ENCODE measurements at places on chromosomes 2 and 18.

DNA sequence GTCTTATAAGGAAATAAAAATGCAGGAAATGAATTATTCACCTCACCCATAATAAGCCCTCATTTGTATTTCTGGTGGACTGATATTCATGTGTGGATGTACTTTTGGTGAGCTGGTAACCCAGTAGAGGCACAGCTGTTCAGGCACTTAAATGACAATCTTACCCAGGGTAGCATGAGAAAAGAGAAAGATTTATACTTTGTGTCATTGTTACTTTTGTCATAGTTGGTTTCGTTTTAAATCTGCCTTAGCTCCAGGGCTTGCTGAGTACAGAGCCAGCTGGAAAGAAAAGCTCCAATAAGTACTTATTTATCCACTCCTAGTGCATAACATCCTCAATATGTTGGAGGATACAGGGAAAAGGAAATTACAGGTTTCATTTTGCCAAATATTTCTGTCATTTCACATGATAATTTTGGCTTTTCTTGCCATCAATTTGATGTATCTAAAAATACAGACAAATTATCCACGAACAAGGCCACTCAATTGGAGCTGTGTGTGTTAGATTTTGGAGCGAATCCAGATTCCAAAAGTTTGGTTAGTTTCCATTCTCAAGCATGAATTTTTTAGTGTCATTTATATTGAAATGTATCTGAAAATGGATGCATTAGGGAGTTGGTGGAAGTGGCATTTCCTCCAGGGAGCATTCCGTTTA lies 1276.1 kb upstream of the FAM98A start:
- no peak for DNase-seq

- no peak for DNase-seq
These were observed 92.6 kb upstream of the TFCP2L1 start for GRCh38 chr2:121377646-121378045.

DNA sequence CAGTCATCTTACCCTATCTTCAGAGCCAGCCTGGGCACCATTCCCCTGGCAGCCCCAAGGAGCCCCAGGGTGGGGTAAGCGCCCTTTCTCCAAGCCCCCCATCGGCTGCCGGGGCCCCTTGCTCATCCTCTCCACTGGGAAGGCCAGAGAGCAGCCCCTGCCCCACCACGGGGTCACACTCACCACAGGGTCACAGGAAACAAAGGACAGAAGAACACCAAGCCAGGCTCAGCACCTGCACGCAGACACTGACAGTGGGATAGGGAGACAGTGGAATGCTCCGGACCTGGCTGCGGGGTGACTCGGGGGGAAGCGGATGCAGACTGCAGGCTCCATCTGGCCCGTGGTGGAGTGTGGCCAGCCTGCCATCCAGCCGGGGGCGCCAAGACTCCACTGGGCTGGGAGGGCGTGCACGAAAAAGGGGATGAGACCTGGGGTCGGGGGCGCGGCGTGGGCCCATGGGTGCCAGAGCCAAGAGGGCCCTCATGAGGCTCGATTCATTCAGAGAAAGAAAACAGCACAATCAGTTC lies 21.1 kb downstream of the HDAC4 start:
- DNase-seq = peak; percentile 18

DNA sequence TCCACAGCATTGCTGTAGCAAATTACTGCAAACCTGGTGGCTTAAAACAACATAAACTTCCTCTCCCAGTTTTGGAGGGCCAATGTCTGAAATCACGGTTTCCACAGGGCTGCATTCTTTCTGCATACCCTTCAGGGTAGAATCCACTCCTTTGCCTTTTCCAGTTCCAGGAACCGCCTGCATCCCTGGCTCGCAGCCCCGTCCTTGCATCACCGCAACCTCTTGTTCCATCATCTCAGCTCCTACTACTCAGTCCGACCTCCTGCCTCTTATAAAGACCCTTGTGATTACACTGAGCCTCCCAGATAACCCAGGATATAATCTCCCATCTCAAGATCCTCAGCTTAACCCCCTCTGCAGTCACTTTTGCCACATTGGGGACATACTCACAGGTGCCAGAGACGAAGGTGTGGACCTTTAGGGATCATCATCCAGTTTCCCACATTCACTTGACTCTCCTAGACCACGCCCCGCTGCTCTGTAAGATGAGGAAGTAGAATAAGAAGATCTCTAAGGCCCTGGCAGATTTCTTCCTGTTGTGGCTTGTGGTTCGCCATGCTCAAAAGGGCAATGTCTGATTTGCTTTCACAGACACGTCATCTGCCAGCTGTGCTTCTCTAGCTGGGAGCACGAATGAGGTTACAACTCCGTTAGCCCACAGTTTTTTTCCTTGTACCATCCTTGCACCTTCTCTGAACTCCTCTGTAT lies 103.6 kb upstream of the AGAP1 start:
- DNase-seq = peak; percentile 20

DNA sequence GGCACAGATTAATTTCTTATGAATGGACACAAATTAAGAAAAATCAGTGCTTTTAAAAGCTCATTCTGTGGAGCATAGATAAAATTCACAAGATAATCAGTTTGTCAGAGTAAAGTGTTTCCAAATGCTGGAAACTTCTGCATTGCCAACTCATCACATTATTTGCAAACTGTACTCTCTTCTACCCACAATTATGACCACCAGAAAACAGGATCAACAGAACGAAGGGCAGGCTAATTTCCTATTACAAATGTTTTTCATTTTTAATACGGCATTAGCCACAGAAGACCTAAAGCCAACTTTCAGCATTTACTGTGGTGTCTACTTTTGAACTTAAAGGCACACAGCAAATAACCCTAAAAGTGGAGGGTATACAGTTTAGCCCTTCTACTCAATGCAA lies 6.0 kb downstream of the IRS1 start:
- no peak for DNase-seq

GRCh38 chr2:234556848-234557573 lies 60.1 kb upstream of the ARL4C start:
- DNase-seq = no peak

DNA sequence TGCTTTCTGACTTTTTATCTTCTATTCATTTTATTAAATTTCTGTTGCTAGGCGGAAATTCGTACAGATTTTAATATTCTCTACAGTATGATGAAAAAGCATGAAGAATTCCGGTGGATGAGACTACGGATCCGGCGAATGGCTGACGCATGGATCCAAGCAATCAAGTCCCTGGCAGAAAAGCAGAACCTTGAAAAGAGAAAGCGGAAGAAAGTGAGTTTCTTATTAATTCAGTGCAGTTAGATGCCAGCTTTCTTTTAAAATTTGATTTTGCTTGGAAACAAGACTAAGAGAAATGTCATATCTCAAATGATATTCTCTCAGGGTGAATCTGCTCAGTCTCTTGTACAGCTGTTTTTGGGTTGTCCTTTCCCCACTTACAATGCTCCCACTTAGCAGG lies 84.3 kb downstream of the MGAT5 start:
- no peak for DNase-seq

DNA sequence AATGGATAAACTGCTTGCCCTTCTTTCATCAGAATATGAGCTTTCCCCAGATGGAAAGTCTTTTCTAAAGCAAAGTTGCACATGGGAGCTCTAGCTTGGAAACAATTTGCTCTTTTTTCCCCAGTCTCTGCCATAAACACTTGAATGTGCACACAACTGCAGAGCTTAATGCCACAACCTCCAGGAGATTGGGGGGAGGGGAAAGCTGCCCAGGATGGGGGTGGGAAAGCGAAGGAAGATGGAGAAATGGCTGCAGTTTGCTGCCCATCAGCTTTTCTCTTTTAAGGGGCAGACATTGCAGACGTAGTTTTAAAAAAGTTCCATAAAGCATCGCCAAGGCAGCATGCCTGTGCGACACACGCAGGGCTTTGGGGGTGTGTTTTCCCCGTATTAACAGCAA lies 1.5 kb downstream of the ACKR3 start:
- DNase-seq = no peak

GRCh38 chr18:12474876-12475275 lies 67.1 kb downstream of the PRELID3A start:
- DNase-seq = no peak

- DNase-seq = no peak
These were observed 226.9 kb upstream of the GYPC start for GRCh38 chr2:126429103-126429502.

GRCh38 chr2:45712570-45712969 lies 61.1 kb downstream of the PRKCE start:
- no peak for DNase-seq

DNA sequence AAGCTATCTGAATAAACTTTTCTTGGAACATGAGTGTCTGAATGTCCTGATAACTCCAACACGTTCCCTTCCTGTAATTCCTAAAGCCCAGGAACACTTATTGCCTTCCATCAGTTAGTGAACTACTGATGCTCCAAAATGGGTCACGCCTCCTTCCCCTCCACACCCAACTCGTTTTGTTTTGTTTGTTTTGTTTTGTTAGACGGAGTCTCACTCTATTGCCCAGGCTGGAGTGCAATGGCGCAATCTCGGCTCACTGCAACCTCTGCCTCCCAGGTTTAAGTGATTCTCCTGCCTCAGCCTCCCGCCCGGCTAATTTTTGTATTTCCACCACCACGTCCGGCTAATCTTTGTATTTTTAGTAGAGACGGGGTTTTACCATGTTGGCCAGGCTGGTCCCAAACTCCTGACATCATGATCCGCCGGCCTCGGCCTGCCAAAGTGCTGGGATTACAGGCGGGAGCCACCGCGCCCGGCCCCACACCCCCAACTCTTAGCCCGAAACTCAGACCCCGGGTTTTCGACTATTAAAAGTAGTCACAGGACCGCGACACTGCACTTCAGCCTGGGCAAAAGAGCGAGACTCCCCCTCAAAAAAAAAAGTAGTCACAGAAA lies 774 bp downstream of the IER3IP1 start:
- no peak for DNase-seq

- DNase-seq = no peak
These were observed 141.1 kb downstream of the ANTXR1 start for GRCh38 chr2:69154106-69154505.

- DNase-seq = peak; percentile 49
These were observed 10.4 kb upstream of the FAM228A start for GRCh38 chr2:24164416-24164973.
